Activated T-helper 1 cell treated with Interleukin-2 at 50 U/mL for 16 hours (primary cell): ENCODE measurements at places on chromosomes 2 and 18.

DNA sequence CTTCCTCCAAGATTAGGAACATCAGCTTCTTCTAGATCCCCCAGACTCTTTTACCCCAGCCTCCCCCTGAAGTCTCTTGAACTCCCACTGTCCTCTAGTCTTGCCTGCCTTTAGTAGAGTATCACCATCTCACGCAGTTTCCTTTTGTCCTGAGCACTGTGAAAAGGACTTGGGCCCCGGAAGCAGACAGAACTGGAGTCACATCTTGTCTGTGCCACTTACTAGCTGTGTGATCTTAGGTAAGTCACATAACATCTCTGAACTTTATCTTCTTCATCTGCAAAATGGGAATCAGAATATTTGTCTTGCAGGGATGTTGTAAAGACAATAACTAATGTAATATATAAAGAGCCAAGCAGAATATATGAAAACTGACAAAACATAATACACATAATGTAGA lies 8.4 kb upstream of the TRABD2A start:
- DNase-seq = no peak

GRCh38 chr18:63309422-63309821 lies 10.1 kb downstream of the BCL2 start:
- no peak for DNase-seq

- DNase-seq = no peak
These were observed 58.7 kb upstream of the ATL2 start for GRCh38 chr2:38435775-38436174.

DNA sequence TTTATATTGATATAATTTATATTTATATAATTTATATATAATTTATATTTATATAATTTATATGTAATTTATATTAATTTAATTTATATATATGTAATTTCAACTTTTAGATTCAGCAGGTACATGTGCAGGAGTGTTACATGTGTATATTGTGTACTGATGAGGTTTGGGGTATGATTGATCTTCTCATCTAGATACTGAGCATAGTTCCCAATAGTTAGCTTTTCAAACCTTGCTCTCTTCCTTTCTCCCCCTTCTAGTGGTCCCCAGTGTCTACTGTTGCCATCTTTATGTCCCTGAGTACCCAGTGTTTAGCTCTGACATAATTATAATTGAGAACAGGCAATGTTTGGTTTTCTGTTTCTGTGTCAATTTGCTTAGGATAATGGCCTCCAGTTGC lies 1335.3 kb upstream of the CDH2 start:
- DNase-seq = no peak

DNA sequence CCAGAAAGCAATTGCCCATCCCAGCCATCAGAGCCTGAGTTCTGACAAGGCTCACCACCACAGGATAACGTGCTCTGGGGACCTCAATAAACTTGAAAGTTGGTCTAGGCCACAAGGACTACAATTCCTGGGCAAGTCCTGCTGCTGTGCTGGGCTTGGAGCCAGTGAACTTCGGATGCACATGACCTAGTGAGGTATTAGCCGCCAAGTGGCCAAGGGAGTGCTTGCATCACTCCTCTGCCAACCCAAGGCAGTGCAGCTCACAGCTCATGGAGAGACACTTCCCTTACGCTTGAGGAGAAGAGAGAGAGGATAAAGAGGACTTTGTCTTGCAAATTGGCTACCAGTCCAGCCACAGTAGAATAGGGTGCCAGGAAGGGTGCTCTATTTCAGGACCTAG lies 219.6 kb downstream of the MBD2 start:
- DNase-seq = no peak

DNA sequence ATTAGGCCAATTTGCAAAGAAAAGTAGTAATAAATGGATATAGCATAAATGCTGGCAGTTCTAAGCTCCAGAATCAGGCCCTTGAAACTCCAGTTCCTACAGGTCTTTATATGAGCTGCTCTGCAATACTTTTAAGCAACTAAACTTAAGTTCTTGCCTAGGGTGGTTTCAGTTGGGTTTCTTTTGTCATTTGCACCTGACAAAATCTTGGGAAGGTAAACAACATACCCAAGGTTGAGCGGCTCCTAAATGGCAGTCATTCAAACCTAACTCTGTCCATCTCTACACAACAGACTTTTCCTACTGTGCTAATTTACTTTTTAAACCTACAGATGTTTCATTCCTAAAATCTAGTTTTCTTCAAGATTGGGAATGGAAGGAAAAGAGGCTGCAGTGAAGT lies 9.3 kb upstream of the KANSL1L start:
- no peak for DNase-seq

DNA sequence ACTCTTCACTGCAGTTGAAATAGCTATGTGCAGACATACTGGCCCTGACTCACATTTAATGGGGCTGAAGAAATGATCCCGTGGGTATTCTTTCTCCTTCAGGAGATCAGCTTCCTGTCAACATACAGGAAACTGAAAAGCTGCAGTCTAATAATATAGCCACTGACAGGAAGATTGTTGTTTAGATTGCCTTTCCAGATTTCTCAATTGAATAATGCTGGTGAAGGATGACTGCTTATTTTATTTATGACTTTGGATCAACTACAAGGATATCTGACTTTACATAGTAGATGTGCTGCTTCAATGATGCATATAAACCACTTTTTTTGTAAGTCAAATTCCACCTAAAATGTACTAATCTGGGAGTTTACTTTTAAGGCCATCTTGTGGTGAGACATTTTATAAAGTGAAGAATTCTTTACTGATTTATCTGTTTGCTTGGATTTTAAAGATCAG lies 93.4 kb upstream of the MAP4K3 start:
- DNase-seq = no peak

DNA sequence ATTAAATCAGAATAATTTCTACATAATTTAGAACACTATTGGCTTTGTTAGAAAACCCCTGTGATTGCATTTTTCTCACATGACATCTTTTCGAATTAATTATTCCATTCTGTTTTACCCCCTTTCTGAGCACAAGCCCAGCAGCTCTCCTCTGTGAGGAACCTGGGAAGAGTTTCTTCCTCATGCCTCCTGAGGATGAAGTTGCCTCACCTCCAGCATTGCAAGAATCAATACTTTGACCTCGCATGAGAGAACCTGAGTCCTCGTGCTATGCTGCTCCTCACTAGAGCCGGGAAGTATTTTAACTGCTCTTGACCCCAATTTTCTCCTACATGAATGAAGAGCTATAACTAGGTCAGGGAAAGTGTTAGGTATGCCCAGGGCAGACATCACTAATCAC lies 77.1 kb upstream of the RAPH1 start:
- DNase-seq = no peak

GRCh38 chr2:47093626-47094025 lies 61.5 kb downstream of the STPG4 start:
- no peak for DNase-seq

- DNase-seq = no peak
These were observed 1.4 kb downstream of the SP110 start for GRCh38 chr2:230218421-230218820.

DNA sequence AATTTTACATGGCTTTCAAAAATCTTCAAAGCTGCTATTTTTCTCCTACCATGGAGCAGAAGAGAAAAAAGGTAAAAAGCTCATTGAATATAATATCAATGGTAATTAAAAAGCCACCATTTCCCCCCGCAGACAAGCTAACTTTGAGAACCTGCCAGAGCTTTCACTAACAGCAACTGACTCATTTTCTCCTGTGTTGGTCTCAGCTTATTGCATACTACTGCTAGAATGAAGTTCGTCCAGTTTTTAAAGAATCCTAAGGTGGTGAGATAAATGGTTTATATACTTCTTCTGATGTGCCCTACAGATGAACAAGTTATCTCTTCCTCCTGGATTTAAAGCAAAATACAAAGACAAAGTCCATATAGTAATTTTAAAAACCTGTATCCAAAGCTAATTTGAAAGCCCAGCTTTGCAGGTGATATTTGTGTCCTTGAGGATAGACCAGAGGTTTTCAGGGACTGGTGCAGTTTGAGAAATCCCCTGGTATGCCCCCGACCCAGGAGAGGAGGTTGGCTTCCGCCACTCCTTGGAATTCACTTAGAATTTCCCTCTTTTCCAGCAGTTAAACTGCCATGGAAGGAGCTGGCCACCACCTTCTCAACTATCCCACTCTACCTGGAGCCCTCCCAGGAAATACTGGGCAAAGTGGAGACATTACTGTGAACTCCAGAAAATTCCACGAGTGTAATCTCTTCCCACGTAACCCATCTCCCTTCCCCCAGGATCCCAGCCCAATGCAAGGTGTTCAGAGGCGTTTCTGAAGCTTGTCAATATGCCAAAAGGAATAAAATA lies 17.5 kb downstream of the YPEL5 start:
- DNase-seq = no peak

- DNase-seq = no peak
These were observed 58.7 kb downstream of the PIGN start for GRCh38 chr18:62128157-62128556.

DNA sequence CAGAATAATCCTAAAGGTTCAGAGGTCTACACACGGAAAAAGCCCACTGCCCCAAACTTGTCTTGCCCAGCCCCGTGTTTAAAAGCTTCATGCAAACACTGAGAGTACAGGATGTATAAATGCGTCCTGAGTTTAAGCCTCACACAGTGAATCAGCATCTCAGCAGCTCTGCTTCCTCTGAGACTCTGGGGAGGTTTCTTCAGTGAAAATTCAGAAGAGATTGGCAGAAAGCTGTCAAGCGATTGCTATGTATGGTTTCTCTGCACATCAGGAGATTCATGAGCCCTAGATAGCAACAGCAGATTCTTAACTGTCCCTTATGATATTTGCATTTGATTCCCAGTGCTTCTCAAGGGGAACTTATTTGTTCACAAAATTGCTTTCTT lies 27.1 kb downstream of the CRACDL start:
- no peak for DNase-seq

DNA sequence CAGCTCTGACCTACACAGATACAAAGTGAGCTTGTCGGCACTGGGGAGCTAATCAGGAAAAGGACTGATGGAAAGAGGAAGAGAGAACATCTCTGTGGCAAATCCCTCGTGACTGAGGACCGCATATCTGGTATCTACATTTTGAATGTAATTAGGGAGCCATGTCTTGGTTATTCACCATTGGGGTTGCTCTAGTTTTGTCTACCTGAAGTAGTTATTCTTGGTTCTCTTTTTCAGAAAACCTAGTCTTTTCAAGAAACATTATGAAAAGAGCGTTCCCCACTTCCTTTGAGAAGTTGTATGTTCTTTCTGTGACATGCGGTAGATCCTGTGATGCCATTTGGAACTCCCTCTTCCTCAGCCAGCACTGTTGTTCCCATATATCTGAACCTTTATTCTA lies 104.4 kb downstream of the DOCK10 start:
- no peak for DNase-seq

DNA sequence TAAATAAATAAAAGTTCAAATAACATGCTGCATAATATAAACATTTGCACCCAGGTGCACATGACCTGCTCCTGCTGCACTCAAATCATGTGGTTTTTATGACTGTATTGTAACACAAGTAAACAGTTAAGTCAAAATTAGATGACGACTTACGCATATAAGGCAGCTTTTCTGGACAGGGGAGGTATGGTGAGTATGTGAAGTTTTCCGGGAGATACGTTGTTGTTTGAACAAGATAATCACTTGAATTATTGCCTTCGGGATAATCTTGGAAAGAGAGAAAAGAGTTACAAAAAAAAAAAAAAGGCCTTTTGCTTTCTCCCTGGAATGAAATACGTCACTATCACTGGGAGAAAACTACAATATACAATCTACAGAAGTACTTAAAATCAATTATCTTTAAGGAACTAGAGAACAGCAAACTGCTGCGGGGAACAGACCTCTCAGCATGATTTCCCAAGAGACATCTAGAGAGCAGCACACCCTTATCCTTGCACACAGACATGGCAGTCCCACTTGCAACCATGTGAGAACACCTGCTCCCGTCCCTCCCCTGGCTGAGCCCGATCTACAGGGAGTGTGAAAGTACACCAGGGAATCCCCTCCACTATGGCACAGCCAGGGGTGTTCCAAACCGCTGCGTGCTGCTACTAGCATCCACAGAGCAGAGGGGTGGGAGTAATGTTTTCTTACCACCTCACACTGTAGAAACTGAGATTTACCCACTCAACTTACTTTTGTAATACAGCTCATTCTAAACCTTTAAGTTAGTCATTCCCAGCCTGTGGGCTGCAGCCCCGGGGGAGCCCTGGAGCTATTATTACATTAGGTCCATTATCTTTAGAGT lies 26.3 kb downstream of the B4GALT6 start:
- DNase-seq = no peak

GRCh38 chr2:45533771-45534170 lies 77.3 kb downstream of the SRBD1 start:
- no peak for DNase-seq

- DNase-seq = no peak
These were observed 269.3 kb downstream of the METTL4 start for GRCh38 chr18:2302012-2302411.

- DNase-seq = no peak
These were observed 256.0 kb downstream of the AFF3 start for GRCh38 chr2:99886418-99886817.

DNA sequence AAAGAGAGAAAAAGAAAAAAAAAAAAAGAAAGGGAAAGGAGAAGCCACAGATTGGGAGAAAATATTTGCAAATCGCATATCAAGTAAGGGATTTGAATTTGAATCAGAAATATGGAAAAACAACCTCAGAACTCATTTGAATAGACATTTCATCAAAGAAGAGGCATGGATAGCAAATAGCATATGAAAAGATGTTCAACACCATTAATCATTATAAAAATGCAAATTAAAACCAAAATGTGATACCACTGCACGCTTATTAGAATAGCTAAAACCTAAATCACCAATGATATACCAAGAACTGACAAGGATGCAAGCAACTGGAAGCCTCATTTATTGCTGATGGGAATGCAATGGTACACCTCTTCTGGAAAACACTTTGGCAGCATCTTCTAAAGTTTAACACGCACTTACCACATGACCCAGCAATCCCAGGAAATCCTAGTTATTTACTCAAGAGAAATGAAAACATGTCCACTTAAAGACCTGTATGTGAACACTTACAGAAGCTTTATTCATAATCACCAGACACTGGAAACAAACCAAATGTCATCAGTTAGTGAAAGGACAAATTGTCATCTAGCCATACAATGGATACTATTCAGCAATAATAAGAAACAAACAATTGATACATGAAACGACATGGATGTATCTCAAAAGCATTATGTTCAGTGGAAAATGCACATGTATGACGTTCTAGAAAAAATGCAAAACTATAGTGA lies 10.3 kb downstream of the DNER start:
- no peak for DNase-seq

DNA sequence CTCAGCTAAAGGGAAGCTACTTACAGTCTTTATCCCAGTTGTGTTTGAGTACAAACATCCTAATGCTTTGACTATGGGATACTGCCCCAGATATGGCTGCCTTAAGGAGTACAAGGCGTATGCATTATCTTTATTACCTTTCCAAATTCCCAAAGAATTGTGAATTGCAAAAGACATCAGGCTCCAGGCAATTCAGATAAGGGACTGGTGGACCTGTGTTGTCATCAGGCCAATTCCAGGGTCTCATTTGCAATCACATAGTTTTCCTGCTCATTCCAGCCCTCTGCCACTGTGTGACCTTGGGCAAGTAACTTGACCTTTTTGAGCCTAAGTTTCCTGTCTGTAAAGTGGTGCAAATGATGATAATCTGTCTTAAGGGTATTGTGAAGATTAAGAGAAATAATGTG lies 137.5 kb downstream of the FMNL2 start:
- DNase-seq = no peak

- no peak for DNase-seq
These were observed 29.0 kb upstream of the CALCRL start for GRCh38 chr2:187477051-187477450.

- DNase-seq = no peak
These were observed 71.4 kb downstream of the KCNF1 start for GRCh38 chr2:10982931-10983701.
